ENCODE measurements at places on chromosomes 1 and 21.

DNA sequence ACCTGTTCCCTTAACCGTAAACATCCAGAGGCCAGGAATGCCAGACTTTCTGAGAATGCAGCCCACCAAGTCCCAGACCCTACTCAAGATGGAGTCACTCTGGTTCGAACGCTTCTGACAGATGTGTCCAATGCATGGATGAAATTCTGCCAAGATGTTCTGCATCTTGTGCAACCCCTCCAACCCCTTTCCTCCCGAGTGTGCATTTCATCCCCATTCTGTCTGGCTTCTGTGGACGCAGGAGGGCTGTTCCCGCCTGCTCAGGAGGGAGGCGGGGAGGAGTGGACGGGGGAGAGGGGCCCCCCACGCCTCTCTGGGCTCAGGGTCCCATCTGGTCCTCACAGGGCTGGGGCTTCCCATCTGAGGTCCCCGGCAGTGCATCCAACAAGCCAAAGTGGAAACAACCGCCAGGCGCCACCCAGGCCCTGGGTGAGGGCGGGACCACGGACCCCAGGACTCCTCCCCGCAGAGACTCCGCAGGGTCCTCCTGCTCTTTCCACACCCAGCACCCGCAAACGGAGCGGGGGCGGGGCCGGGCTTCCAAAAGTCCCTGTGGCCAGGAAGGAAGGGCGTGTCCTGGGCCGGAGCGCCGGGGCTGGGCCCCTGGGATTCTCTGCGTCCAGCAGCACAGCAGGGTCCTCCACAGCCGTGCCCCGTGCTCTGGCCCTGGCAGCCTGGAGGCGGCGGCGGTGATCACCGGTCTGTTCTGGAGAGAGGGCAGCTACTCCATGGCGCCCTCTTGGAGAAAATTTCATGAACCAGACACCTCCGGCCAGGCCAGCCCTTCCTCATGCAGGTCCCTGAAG is 27.8 kb upstream of the SUMO3 start:
- DNase-seq, result peak; percentile 55

GRCh38 chr1:16116002-16116401 is 39.9 kb downstream of the EPHA2 start:
- no peak for DNase-seq

DNA sequence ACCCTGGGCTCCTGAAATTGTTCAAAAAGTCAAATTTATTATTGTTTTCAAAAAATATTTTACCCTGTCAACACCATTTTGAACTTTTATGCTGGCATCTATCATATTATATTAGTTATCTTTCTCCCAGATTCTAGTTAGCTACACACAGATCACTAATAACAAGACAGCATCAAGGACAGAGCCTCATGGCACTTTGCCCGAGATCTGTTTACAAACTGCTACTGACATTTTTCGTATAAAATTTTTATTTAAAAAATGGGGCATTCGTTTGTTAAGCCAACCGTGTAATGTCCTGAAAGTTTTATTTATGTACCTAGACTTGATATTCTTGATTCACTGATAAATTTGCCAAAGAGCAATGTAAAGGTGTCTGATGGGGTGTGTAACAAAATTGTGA is 78.1 kb downstream of the PLPPR5 start:
- no peak for DNase-seq

DNA sequence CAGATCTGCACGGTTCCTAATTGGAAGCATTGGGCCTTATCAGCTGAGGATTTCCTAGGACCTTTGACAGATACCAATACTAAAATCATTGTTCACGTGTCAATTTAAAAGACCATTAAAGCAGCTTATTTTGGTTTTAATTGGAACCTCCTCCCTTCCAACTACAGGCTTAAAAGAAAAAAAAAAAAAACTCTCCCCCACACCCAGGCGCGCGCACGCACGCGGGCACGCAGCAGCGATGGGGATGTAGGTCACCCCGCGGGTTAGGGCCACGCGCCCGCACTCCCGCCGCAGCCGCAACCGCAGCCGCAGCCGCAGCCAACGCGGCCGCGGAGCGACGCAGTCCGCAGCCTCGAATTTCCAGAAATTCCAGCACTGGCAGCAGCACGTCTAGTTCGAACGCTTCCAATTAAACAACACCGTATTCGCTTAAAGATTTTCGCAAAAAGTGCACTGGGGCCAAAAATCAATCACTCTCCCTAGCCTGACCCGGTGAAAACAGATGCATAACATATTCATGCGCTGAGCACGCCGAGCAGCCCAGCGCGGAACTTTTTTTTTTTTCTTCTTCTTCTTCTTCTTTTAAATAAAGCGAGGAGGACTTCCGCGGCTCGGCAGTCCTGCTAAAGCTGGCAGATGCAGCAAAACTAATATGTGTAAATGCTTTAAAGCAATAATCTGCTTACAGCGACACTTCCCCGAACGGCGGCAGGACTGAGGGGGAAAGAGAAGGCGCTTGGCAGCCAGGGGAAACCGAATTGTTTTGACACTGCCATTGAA is 13.3 kb upstream of the BARHL2 start:
- DNase-seq, result no peak

DNA sequence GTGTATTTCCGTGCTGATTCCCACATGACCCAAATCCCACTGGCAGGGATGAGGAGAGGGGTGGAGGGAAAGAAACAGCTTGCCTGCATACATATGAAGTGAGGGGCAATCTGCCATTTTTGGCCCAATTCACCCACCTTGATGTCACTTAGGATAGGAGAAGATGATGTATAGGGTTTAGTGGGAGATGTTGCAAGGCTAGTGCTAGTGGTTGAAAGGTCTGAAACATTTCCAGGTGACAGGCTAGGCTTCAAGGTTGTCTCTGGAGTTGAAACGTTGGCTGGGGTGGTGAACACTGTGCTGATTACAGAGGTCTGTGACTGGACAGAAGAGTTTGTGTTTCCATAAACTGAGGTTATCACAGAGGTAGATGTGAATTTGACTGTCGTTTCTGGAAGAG is 12.1 kb downstream of the CD34 start:
- no peak for DNase-seq

DNA sequence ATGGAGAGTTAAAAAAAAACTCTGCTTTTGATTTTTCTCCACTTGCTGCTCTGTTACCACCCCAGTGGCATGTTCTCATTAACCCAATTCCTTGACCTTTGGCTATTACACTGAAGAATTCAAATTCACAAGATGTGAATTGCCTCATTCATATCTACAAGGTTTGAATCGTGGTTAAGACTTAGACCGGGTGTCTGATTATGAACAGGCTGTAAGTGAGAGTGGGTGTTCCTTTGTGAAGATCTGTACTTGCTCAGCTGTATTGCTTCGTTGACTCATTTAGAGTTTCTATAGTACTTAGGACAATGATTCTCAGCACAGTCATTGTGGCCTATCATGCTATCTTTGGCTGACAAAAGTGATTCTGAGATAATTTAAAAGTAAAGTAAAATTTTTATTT is 36.4 kb downstream of the DNM3 start:
- DNase-seq, result no peak

GRCh38 chr1:182113879-182114626 is 52.5 kb upstream of the ZNF648 start:
- DNase-seq, result no peak

DNA sequence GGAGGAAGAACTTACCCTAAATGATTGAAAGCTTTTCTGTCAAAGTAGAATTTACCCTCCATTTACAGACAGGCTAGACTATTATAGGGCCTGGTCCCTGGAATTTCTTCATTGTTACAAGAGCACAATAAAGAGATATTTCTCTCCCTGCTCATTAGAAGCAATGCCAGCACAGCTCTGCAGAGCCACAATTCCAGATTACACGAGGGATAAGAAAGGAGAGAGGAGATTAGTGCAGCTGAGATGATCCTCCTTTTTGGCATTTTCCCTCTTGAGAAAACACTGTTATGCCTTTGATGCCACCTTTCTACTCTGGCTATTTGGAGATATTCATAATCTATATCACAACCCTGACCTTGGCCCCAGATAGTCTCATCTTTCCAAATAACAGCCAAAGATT is 1119.5 kb upstream of the TMPRSS15 start:
- no peak for DNase-seq

- DNase-seq, result no peak
Measured at GRCh38 chr1:173176246-173176645, 30.9 kb downstream of the TNFSF4 start.

- DNase-seq, result no peak
Measured at GRCh38 chr1:94708811-94709210, 111.3 kb upstream of the SLC44A3 start.

- DNase-seq, result no peak
Measured at GRCh38 chr1:86503406-86504136, 34.8 kb downstream of the CLCA1 start.

GRCh38 chr1:24357038-24357437 is 37.9 kb downstream of the GRHL3 start:
- no peak for DNase-seq

DNA sequence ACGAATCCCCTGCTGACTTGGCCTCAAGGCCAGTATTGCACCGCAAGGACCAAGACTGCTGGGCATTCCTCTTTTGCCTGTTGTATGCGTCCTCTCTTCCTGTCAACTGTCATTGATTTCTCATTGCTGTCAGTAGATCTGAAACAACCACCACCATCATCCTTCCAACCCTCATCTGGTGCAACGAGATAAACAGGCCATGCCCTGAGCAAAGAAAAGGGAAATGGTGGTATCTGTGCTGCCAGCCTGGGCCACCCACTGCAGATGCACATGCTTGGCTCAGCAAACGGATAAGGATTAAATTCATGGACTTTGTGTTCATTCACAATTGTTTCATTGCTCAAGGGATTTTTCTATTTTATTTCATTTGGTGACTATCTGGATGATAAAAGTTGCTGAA is 13.6 kb downstream of the OXCT2 start:
- no peak for DNase-seq

DNA sequence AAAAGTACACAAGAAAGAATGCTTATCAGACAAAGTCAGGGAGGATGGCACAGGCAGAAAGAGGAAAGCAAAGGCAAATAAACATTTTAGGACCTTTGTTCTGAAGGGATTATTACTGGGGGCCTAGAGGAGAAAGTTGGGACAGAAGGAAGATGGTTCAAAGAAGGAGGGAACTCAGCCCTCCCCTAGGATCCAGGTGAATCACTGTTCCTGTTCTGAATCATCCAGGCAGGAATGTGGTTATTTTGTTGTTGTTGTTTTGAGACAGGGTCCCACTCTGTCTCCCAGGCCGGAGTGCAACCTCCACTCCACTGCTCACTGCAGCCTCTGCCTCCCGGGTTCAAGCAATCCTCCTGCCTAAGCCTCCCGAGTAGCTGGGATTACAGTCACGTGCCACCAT is 38.5 kb upstream of the PSEN2 start:
- DNase-seq, result no peak

DNA sequence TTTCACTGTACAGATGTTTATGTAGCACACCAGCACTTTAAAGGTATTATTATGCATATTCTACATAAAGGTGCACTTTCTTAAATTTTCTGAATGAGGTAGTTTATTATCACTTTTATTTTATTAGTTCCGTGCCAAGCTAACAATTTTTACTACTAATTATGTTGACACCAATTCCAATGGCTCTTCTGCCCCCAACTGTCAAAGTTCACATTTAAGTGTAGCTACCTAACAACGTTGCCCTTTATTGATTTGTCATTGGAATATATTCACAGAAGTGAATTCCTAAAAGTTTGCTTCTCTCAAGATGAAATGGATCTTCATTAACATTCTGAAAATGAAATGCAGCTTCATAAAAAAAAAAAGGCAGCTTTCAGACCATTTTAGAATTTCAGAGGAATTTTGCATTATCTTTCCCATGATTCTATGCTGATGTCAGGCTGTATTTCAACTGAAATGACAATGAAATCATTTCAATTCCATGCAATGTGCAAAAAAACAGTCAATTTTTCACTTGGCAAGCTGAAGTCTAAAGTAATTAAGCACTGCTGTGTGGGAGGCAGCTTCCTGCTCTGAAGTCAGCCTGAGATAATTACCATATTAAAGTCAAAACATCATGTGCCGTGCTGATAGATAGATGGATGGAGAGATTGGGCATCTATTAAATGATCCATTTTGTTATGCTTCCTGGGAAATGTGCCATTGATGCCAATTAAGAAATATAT is 229.2 kb downstream of the TTLL7 start:
- DNase-seq, result no peak

DNA sequence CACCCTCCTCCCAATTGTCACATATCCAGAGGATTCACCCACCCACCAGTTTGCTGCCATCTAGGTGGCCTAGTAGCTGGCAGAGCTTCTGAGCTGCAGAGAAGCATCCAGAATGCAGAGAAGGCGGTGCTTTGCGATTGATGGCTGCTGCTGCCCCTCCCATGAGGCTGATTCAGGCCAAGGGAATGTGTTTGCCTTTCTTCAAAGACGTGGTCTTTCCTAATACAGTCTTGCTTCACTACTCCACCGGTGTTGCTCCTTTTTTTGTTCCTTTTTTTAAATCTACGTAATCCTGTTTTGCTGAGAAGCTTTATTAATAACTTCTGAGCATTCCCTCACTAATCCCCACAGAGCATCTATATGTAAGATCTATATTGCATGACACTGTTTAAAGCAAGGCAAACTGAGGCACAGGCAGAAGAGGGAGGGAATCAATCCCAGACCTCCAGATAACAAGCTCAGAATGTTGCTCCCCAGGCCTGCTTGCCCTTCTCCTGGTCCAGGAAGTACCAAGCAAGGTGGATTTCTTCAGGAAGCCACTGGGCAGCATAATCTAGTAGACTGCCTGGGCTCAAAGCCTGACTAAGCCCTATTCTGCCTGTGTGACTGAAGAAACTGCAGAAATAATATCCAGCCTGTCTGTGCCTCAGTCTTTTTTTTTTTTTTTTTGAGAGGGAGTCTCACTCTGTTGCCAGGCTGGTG is 275.5 kb upstream of the FMN2 start:
- peak; percentile 31 for DNase-seq

DNA sequence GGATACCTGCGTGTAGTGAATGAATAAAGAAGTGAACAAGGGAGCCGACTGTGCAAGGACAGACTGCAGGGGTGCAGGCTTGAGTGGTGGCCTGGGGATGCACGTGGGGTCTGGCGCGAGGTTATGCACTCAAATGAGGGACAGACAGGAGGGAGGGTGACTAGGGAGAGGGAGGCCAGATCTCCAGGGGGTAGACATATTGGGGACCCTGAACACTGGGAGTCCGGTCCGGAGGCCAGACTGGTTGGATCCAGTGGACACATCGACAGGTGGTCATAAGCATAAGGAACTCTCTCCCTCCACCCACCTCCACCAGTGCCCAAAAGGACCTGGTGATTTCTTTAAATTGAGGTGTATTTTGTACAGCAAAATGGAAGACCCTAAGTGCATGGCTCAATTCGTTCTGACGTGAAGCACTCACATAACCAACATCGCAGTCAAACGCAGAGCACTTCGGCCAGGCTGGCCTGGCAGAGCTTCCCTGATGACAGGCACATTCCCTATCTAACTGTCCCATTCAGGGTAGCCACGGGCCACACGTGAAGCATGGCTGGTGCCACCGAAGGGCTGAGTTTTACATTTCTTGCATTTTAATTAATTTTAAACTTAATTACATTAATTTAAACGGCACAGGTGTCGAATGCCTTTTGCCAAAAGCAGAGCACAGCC is 14.0 kb downstream of the WNT3A start:
- no peak for DNase-seq

DNA sequence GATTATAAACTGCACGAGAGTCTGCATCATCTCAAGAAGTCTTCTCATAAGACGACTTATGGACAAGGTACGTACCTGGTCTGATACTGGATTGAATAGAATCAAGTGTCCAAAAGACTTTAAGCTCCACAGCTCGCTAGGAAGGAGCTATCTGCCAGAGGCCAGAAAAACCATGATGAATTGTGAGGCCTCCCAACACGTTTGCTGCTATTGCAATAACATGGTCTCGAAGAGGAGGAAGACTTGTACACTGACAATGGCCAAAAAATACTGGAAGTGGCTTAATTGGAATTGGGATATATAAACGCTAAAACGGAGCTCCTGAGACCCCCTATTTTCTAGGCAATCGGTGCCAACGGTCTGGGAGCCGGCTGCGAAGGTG is 534 bp downstream of the DNAJC28 start:
- DNase-seq, result no peak

Measured in HuH-7.5 (cell line).